CD4-positive, alpha-beta T cell (primary cell): ENCODE measurements at places on chromosomes 1 and 21. TPM values are rescaled to one million over a fixed set of nuclear protein-coding genes. Genes with fewer than 3 reads are reported as not detected.

DNA sequence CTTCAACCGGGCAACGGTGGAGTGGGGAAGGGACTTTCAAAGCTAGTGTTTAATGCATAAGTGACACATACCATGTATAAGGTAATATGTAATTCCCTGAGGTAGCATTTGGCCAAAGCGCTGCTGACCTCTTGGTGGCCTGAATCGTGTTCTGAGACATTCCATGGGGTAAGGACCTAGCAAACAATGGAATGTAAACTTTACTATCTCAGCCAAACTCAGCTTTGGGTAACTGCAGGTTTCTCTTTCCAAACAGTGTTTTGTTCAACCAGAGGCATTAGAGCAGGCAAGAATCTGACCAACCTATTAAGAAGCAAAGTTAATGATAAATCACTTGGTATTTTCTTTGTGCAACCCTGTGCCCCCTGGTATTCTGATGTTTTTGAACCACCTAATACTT lies 22.0 kb downstream of the TGFB2 start:
- no peak for DNase-seq

- no peak for DNase-seq
Observed at GRCh38 chr1:187034501-187034900, 205.8 kb downstream of the PLA2G4A start.

GRCh38 chr1:221638595-221638994 lies 103.3 kb downstream of the DUSP10 start:
- no peak for DNase-seq

- no peak for DNase-seq
Observed at GRCh38 chr21:32817208-32817607, 45.7 kb upstream of the PAXBP1 start.

- no peak for DNase-seq
Observed at GRCh38 chr1:237012788-237013383, 8.6 kb upstream of the MT1HL1 start.

- no peak for DNase-seq
Observed at GRCh38 chr21:16992448-16992847, 520.4 kb upstream of the CXADR start.

DNA sequence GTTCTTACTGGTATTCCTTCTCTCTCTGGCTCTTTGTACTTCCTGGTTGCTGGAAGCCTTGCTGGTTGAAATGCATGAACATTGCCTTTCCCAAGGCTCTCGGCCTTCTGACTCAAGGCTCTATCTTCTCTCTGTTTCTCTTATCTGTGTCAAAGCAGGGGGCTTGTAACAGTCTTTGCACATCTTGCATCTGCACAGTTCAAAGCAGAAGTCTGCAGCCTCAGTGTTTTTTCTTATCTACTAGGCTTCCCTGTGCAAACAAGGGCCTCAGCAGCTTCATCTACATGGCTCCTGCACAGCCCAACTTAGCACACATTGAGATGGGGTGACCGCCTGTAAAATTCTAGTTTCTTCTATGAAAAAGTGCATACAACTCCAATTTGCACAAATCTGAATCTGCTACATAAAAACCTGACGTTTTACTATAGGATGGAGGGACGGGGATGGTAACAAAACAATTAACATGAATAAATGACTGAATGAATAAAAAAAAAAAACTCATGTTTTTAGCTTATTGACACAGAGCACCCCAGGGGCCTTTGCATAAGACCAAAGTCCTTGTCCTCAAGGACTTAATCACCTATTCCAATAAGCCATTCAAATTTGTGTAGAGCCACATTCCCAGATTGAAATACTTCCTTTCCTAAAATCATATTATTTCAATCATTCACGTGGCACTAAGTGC lies 458.3 kb downstream of the LMO4 start:
- no peak for DNase-seq

DNA sequence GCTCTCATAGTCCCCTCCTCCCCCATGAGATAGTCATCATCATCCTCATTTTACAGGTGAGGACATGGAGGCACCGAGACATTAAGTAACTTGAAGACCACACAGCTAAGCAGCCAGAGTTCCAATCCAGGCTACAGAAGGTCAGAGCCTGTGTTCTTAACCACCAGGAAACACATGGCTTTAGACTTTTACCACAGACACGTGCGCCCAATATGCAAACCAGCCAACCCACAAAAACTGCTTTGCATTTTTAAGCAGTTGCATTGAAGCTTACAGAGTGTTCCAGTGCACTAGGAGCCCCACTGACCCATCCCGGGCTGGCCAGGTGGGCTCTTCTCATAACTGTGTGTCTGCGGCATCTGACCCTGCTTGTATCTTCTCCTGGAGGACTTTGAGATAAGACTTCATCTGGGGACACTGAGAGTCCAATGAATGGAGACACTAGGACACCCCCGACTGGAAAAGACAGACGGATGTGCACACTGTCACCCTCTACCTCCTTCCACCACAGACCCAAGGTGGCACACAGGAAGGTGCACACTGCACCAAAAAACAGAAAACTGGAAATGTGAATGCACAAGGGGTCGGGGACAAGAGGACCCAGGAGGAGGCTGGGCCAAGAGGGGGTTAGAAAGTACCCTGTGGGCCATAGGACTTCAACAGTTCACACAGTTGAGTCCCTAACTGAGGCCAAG lies 56.4 kb downstream of the ETS2 start:
- DNase-seq = no peak

GRCh38 chr1:67368046-67368514 lies 60.4 kb downstream of the IL12RB2 start:
- no peak for DNase-seq

- DNase-seq = no peak
Observed at GRCh38 chr21:33685613-33686197, 43.4 kb downstream of the ITSN1 start.

GRCh38 chr1:230824919-230825721 lies 43.2 kb downstream of the C1orf198 start:
- no peak for DNase-seq

DNA sequence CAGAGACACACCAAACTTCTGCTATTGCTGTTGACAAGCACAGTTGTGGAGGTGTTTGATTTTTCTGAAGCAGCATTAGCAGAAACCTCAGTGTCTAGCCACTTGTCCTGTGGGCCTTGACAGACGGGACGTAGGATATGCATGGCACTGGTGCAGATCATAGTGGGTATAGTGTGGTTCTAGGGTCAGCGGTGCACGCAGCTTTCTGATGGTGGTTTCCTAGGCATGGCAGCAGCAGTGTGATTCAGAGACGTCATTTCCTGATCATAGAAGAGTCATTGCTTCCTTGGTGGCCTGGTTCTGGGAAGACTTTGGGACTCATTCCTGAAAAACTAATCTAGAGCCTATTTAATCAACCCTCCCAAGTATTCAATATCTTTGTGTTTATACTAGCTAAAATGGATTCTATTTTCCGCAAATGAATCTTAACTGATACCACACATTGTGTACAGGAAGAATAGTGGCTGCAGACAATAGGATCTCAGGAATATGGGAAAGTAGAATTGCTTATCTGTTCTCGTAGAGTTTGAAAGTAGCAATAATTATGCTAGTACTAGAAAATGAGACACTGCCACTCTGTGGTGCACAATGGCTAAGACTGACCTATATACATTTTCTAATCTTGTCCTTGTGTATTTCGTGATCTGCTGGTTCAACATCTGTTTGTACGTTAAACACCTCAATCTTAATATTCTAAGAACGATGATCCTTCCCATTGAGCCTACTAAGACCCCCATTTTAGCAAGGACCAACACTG lies 2.8 kb upstream of the USP1 start:
- no peak for DNase-seq

- DNase-seq = no peak
Observed at GRCh38 chr1:157785248-157785647, 8.3 kb upstream of the FCRL2 start.

- no peak for DNase-seq
Observed at GRCh38 chr1:100721526-100722207, 2.1 kb downstream of the VCAM1 start.

GRCh38 chr1:175128523-175128922 lies 60.9 kb downstream of the TNN start:
- DNase-seq = no peak

The DENND2C gene
- total RNA-seq = 1.6 TPM

The OPTC gene
- total RNA-seq = not detected

The RAB7B gene
- not detected for total RNA-seq

The PDC gene
- total RNA-seq = not detected

The CD1D gene
- 0.14 TPM for total RNA-seq

The SH2D2A gene
- total RNA-seq = 51.6 TPM

The NOTCH2NLA gene
- total RNA-seq = 21.3 TPM

The ADGRB2 gene
- 0.39 TPM for total RNA-seq

The CCDC190 gene
- total RNA-seq = not detected
